ENCODE measurements at places on chromosomes 1 and 21.
A peak's percentile ranks its signal among the peaks of the same experiment; 100 is the strongest.

- DNase-seq: no peak
These were observed 24.8 kb upstream of the SLFNL1 start for GRCh38 chr1:41046347-41046775.

GRCh38 chr1:5140136-5140535 is 485.7 kb downstream of the AJAP1 start:
- no peak for DNase-seq

- DNase-seq: no peak
These were observed 35.7 kb upstream of the PLA2G4A start for GRCh38 chr1:186792870-186793581.

DNA sequence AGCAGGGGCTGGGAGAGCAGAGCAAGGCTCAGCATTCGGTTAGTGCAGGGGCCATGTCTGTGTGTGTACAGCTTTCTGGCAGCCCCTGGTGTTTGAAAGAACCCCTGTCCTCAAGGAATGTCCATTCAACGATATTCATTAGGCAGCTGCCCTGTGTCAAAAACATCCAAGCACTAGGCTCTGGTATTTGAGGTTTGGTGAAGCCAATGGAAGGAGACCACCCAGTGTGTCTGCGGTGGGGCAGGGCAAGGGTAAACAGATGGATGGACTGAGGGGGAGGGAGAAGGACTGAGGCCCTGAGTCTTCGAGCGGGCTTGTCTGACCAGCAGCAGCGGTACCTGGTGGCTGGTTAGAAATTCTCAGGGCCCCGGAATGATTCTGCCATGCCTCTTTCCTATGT is 155.6 kb upstream of the KLHDC7A start:
- no peak for DNase-seq

DNA sequence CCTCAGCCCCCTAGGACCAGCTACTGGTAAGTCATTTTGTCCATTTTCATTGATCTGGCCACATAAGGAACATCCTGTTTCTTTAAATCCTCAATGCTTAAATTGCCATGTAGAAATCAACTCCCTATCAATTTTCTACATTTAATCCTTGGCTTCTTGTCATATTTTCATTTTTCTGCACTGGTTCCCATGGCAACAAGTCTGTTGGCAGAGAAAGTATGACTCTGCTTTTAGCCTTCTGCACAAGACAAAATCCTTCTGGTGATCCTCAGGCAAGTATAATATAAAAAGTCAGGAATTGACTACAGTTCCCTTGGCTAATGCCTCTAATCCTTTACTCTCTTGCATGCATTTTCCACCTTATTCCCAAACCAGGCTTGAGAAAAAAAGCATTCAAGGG is 65.0 kb downstream of the LRRC40 start:
- no peak for DNase-seq

DNA sequence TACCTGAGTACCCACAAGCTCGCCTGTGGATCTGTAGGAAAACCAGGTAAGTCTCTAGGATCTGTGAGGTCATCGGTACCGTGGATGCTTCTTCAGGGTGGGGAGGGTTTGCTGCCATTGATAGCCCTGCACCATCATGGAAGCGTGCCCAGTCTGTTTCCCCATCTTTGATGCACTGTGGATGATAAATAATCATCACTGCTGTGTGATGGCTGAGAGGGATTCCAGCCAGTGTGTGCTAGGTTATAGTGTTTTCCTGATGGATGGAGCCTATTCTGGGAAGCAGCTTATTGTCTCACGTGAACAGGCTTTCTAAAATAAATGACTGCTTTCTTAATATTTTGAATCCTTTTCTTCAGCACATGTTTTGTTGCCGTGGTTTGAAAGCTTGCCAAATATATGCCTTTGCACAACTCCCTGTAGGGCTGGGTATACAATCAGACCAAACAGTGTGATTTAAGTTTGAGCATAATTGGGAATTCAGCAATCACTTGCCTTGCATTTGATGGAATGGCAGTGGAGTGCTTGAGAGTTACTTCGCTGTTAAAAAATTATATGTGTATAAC is 113.8 kb downstream of the CAMTA1 start:
- DNase-seq: no peak

GRCh38 chr1:152001631-152002584 is 8.2 kb upstream of the S100A10 start:
- DNase-seq: peak; percentile 67

DNA sequence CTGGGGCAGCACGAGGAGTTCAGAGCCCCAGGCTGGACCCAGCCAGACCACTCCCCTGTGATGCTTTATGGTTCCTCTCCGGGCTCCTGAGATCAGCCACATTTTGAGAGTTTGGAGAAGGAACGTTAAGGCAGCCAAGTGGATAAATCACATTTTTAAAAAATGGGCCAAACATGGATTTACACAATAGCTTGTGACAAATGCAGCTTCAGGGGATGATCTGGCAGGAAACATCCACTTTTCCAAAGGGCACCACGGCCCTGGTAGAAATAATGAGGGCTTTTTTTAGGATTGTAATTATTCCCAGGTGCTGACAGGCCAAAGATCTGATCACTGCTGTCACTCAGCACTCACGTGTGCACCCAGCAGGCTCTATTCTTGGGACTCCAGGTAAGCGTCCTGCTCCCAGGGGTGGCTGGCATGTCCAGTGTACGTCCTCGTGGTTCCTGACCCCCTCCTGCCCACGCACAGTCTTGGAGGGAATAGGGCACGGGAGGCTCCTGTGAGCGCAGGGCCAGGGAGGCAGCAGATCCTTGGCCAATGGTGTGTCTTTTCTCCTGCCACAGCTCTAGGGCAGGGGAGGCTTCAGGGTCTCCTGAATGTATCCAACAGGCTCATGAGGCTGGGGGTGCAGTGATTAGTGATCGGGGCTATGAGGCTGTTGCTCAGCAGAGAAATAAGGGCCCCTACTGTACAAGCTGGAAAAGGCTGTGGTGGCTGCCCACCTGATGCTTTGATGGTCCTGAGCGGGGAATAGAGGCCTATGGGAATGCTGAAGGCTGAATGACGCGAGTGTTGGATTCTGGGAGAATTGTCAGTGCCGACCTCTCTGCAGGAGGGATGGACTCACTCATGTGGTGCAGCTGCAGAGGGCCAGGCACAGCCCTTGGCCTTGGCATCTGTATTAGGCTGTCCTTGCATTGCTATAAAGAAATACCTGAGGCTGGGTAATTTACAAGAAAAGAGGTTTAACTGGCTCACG is 415.7 kb downstream of the PTPRU start:
- DNase-seq: no peak

DNA sequence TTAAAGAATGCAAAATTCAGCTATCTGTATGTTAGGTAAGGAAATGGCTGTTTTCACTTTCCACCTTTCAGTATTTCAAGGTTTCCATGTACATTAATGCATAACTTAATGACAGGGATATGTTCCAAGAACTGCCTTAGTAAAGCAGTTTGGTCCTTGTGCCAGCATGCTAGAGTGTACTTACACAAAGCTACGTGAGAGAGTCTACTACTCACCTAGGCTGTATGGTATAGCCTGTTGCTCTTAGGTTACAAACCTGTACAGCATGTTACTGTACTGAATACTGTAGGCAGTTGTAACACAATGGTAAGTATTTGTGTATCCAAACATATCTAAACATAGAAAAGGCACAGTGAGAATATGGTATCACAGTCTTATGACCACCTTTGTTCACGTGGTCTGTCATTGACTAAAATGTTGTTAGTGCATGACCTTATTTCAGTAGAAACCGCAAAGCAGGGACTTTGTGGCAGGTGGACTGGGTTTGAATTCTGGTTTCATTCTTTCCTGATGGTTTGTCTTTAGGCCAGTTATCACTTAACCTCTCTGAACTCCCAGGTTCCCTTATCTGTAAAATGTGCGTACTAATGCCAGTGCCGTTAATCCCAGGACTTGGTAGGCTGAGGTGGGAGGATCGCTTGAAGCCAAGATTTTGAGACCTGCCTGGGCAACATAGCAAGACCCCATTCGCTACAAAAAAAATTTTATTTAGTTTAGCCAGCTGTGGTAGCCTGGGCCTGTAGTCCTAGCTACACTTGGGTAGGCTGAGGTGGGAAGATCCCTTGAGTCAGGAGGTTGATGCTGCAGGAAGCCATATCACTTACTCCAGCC is 4.9 kb downstream of the SMYD2 start:
- no peak for DNase-seq

DNA sequence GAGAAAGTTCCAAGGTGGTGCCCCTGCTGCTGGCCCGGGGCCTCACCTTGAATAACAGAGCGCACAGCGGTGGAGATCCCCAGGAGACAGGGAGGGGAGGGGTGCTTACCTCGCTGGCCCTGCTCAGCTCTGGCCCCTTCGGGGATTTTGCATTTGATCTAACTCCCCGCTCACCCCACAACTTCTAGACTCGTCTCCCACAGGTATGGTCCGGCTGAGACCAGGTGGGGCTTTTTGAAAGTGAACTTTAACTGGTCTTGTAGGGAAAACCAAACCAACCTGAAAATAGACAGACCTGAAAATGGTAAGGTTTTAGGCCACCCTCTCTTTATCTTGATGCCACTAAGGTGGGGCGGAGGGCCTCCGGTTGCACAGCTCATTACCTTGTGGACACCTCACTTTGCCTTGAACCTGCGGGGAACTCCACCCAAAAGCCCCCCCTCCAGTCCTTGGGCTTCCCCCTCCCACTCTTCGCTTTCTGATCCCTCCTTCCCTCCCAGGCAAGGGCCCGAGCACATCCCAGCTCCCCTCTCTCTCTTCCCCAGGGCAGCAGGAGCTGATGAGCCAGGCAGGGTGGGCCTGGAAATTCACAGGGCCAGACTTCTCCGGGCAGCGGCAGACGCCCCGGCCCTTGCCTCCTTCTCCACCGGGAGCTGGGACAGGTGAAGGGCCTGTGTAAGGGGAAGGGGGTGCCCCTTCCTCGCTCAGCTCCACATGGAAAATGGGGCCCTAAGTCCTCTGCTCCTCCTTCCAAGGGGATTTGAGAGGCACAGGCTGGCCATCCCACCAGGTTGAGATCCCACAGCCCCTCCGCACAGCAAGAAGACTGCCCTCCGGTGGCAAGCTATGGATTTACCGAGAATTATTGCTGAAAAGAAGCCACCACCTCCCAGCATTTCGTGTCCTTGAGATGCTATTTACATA is 16.1 kb downstream of the TNFRSF8 start:
- no peak for DNase-seq

- DNase-seq: no peak
These were observed 345.7 kb downstream of the ZNF326 start for GRCh38 chr1:90340606-90341005.

- no peak for DNase-seq
These were observed 28.0 kb upstream of the EVA1B start for GRCh38 chr1:36351227-36351977.

DNA sequence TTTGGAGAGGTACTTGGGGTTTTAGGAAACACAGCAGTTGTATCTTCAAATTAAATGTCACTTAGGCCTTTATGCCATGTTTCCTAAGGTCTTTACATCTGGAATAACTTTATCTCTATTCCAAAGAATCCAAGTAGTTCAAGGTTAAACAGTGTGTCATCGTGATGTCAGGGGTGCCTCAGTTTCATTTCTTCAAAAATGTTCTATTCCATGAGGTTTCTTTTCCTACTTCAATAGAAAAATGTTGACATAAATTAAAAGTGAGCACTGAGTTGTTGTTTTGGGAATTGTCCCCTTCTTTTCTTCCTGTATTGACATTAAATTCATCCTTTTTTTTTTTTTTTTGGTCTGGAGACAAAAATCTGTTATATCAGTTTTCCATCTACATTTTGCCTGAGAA is 160.6 kb upstream of the C21orf91 start:
- no peak for DNase-seq

GRCh38 chr21:33622253-33622652 is 19.3 kb downstream of the CRYZL1 start:
- DNase-seq: no peak

- peak; percentile 6 for DNase-seq
These were observed 29.1 kb upstream of the IGSF5 start for GRCh38 chr21:39715804-39716397.

GRCh38 chr1:5308249-5308648 is 653.8 kb downstream of the AJAP1 start:
- no peak for DNase-seq

DNA sequence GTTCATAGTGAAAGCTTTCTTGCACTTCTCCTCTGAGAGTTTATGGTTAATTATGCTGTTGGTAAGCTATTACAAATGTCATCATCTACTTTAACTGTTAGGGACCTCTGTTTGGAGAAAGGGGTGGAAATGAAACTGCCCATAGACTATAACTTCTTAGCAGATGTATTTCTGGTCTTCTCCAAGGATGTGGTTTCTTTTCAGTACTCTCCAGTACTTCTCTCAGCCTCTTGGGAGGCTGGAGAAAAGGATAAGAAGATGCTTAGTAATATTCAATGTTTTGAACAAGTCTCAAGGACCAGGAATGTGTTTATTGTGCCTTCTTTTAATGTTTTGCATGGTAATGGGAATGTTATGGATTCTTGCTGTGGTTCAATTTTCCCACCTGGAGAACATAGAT is 60.4 kb downstream of the LAMC2 start:
- no peak for DNase-seq

Measured in CD8-positive, alpha-beta T cell (primary cell).